HS-5 (cell line): ENCODE measurements at places on chromosomes 11 and 22.

DNA sequence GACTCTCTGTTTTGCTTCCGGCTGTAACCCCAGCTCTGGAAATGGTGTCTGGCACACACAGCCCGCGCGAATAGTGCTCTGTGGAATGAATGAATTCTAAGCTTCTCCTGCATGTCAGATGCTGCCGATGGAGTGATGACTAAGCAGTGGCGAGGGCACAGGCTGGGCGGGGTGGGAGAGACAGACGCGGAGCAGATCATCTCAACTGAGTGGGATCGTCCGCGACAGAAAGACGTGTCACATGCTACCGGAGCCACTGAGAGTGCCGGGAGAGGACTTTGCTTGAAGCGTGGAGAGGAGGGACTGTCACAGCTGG lies 334.5 kb downstream of the CTTN start:
- no peak for DNase-seq

DNA sequence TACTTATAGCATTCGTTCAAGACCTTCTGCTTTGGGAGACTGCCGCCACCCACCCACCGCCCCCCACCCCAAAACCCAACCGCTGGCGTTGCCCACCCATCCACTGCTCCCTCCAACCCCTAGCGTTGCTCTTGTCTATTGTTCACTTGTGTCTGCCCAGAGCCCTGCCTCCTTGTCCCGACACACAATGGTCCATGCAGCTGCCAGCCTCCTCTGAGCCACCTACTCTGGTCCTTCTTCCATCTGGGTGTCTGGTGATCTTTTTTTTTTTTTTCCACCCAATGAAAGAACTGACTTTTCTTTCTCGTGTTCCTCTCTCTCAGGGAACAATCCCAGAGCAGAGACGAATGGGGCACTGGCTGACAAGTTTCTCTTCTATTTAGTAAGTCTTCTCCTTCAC lies 256.0 kb upstream of the SESN3 start:
- no peak for DNase-seq

- DNase-seq: no peak
Observed at GRCh38 chr22:17540481-17540880, 22.8 kb upstream of the SLC25A18 start.

DNA sequence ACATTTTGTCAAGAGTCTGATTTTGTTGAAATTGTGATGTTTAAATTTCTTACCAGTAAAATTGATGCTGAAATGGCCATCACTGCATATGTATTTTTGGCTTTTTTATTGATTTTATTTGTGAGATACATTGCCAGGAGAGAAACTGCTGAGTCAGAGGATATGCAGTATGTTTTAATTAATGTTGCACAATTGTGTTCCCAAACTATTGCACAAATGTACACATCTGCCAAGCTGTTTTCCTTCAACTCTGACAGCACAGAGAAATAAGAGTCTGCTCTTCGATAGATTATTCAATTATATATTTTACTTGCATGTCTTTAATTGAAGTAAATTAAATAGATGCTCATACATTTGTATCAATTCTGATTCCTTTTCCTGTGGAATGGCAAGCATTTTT lies 640.2 kb upstream of the LUZP2 start:
- peak; percentile 28 for DNase-seq

DNA sequence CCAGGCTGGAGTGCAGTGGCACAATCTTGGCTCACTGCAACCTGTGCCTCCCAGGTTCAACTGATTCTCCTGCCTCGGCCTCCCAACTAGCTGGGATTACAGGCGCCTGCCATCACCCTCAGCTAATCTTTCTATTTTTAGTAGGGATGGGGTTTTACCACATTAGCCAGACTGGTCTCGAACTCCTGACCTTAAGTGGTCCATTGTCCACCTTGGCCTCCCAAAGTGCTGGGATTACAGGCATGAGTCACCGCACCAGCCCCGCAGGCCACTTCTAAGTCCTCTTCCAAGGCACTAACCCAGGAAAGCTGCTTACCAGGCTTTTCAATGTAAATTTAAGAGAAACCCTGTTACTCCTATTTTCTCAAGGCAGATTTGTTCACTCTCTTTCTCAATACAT lies 50.4 kb downstream of the DENND5A start:
- no peak for DNase-seq

DNA sequence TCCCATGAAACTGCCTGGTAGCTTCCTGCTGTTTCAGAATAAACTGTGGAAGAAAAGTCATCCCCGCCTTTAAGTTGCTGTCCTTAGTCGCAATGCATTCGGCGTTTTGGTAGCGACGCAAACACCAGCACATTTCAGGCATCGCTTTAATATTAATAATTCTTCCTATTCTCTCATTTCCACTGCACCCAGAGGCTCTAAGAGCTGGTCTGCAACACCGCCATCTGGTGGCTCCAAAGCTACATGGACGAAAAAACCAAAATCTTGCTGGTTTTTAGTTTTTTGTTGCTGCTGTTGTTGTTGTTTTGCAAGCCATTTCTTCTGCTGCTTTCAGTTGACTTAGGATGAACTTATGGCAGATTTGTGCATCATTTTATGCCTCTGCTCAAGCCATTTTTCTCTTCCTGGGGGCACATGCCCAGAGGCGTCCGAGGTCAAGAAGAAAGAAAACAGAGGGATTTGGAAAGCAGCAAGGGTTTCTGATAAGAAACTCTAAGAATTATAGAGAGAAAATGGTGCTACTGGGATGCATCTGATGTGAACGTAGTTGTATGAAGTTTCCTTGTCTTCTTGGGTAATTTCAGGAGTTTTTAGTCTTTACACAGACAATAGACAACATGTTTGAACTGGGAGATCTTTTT lies 345.4 kb upstream of the KIRREL3 start:
- DNase-seq: peak; percentile 9

- no peak for DNase-seq
Observed at GRCh38 chr22:17980638-17981051, 43.7 kb downstream of the MICAL3 start.

DNA sequence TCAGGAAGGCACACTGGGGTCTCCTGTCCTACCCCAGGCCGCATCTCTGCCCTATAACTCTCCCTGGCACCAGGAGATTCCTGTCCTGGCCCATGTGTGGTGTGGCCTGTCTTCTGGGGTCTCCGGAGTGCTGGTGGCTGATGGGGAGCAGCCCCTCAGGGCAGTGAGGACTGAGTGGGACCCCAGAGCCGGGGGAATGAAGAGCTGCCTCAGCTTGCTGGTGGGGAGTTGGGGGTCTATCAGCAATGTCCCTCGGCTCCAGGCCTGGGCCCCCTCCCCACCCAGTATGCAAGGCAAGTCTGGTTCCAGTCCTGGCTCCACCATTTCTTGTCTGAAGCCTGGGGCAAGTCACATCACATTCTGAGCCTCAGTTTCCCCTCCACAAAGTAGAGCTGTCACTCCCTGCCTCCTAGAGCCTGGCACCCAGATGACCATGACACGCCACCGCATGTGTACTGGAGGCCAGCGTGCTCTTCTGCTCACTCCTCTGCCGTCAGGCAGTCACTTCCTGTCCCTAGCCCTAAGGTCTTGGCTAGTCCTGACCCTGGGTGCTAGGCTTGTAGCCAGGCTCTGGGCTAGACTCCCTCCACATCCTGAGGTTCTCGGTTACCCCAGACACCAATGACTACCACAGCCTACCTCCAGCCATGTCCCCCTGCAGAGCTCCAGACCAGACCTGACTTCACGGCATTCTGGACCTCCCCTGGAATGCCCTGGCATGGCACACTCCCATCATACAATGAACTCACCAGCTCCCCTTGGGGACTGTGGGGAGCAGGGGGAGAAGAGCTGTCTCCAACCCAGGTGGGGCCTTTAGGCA lies 12.8 kb downstream of the ARAP1 start:
- DNase-seq: no peak

DNA sequence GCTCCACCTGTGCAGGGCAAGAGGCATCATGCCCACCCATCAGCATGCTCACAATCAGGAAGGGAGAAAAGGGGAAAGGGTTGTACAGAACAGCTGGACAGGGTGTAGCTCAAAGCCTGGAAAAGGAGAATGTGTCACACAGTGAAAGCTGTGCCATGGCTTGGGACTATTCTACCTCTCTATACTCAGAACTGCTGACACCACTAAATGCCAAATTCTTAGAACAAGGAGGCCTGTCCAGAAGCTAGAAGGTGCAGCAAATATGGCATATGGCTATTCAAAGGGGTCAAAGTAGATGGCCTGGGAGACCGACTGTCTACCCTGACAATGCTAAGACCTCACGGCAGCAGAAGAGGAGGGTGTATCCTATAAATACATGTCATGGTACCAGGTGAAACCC lies 12.8 kb downstream of the HPS4 start:
- DNase-seq: no peak

DNA sequence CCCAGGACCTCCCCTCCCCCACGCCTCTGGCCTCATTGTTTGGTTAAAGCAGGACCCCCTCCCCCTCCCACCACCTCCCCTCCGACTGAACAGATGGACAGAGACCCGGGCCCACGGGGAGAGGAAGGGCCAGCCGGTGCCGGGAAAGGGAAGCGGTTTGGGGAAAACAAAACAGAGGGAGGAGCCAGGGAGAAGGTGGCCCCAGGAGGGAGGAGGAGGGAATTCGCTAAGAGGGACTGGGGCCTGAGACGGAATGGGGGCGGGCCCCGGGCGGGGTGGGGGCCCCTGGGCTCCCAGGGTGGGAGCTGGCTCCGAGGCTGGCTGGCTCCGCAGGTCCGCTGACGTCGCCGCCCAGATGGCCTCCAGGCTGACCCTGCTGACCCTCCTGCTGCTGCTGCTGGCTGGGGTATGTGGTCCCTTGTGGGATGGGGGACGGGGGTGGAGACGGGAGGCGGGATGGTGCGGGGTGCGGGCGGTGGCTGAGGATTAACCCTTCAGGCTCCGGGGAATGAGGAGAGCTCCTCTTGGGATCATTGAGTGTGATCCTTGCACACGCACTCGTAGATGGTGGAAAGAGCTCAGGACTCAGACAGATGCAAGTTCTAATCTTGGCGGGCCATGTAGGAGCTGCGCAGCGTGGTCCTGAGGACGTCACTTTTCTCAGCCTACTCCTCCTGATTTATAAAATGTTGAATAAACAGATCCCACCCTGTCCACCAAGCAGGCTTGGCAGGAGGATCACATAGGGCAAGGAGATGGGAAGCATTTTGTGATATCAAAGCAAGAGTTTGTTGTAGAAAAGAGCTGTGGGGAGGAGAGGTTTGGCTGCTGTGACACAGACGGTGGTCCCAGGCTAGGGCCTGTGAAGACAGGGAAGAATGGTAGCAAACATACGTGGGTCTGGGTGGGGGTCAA lies 688 bp downstream of the SERPING1 start:
- DNase-seq: no peak

DNA sequence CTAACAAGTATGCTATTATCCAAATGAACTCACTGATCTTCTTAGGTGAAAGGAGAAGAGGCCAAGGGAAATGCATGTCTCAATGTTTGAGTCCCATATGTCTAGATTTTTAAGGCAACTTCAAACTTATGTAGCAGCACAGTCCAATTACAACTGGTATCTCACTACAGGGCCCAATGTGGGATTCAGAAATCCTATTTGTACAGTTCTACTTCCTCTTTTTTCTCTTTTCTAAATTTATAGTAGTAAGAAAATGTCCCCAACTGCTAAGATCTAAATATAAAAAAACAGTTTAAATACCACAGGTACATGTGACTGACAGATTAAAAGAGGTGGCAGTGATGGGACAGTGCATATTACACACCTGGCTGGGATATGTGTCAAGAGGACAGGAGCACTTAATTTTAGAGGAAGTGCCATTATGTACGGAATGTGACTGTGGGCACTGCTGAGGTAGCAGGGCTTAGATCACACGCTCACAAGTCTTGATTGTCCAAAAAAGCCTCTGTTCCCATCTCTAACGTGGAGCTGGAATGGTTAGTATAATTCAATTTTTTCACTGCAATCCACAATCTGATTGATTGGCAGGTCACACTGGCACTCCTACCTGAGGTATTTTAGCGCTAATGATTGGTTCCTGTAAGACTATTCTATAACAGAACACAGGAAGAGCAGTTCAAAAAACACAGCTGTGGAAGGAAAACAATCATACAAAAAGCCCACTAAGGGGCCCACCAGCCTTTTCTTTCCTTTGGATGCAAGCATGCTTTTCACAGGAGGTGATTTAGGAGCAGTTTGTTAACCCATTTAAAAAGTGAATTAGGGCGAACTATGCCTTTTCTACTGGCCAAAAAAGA lies 34.6 kb downstream of the APOL5 start:
- DNase-seq: no peak
